Left forelimb (tissue), 1 donor: ENCODE measurements at places on chromosomes 7 and 10.

- DNase-seq: no peak
Observed at GRCh38 chr10:30656233-30656632, 26.7 kb upstream of the LYZL2 start.

- DNase-seq: no peak
Observed at GRCh38 chr7:135877805-135878204, 99.4 kb downstream of the MTPN start.

DNA sequence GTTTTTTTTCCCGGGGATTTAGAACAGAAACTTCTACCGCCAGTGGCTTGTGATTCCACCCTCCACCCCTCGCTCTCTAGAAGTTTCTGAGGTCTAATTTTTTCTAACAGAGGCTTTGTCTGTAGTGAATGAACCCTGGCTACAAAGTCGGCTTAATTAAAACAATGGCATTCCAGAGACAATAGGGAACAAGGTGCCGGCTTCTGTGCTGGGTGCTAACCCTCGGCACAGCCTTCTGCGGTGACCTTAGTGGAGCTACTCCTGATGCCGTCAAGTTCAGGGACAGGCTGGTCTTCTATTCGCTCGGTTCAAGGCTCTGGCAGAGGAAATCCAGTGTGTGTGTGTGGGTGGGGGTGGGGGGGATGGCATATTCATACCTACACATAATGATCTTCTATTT is 32.1 kb upstream of the ENO4 start:
- no peak for DNase-seq

GRCh38 chr7:98841179-98841997 is 28.4 kb downstream of the TMEM130 start:
- peak; percentile 74 for DNase-seq

DNA sequence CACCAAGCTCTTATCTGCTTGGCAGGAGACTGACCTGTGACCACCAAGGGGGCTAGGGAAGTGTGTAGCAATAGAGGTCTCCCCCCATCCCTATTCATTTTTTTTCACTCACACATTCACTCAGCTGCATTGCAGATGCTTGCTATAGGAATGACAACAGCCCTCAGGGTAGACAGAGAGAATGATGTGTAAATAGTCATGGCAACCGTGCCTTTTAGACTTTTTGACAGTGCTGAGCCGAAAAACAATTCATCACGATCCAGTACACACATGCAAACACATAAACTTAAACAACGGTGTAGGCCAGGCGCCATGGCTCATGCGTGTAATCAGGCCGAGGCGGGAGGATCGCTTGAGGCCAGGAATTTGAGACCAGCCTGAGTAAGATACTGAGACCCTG is 7.6 kb upstream of the ELN start:
- no peak for DNase-seq

GRCh38 chr10:102918817-102919245 is 737 bp downstream of the CNNM2 start:
- DNase-seq: peak; percentile 66

DNA sequence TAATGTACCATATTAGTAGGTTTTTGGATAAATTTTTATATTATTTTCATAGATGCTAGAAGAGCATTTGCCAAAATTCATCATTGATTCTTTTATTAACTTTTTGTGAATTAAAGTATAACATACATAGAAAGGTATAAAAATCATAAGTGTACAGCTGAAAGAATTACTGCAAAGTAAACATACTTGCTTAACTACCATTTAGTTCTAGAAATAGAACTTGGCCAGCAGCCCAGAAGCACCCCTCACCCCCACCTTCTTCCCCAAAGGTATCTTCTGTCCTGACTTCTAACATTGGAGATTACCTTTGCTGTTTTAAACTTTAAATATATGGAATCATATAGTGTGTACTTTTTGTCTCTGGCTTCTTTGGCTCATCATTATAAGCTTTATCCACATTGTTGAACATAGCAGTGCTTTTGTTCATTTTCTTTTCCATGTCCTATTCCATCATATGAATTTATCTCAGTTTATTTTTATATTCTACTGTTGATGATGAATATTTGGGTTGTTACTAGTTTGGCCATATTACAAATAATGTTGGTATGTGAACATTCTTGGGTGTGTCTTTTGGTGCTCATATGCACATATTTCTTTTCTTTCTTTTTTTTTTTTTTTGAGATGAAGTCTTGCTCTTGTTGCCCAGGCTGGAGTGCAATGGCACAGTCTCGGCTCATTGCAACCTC is 142.8 kb downstream of the ADK start:
- no peak for DNase-seq

- no peak for DNase-seq
Observed at GRCh38 chr10:114635797-114636550, 22.1 kb downstream of the ABLIM1 start.

- DNase-seq: no peak
Observed at GRCh38 chr10:103733045-103733419, 122.3 kb downstream of the SH3PXD2A start.

DNA sequence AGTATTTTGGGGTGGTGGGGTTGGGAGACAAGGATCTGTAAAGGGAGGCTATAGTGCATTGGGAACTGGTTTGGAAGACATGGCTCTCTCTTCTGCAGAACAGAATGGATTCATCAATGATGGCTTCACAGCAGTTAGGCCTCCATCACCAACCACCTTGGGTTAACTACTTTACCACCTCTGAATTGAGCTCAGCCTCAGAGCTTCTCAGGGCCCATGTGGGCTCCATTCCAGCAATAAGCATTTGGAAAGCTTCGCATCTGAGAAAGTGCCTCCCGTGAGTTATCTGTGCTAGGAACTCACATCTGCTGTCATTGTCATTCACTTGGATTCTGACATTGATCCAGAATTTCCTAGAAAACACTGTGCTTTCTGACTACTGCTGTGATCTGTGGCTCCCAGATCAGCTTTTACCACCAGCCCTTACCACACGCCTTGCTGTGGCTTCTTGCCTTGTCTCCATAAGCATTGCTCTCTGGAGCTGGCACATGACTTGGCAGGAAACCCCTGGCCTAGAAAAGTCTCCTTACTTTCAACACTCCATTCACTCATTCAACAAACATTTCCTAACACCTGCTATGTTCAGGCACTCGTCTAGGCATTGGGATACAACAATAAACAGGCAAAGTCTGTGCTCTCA is 70.7 kb upstream of the ADO start:
- DNase-seq: no peak

GRCh38 chr10:52213321-52213752 is 100.7 kb upstream of the DKK1 start:
- DNase-seq: no peak

- DNase-seq: no peak
Observed at GRCh38 chr7:93883917-93884345, 6.6 kb downstream of the TFPI2 start.

- no peak for DNase-seq
Observed at GRCh38 chr10:30160271-30160982, 101.0 kb upstream of the JCAD start.

GRCh38 chr7:17679458-17679857 is 260.8 kb downstream of the SNX13 start:
- no peak for DNase-seq

GRCh38 chr10:26970667-26971066 is 109.9 kb upstream of the ABI1 start:
- no peak for DNase-seq

DNA sequence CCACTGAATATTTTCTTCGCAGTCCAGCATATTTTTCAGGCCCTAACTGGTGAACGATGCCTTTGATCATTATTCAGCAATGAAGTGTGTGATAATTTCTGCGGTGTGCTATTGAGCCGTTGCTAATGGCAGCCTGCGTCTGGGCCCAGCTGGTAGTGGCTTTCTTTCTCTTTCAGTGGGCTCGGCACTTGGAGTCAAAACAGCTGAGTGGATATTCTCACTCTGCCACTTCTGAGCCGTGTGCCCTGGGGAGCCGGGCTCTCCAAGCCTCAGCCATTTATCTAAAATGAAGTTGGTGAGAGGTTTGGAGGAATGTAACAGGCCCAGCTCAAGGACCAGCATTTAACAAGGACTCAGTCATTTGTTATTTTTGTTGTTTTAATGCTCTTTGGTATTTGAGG is 87.5 kb upstream of the IFRD1 start:
- no peak for DNase-seq

GRCh38 chr7:91424371-91424770 is 160.1 kb downstream of the FZD1 start:
- no peak for DNase-seq

DNA sequence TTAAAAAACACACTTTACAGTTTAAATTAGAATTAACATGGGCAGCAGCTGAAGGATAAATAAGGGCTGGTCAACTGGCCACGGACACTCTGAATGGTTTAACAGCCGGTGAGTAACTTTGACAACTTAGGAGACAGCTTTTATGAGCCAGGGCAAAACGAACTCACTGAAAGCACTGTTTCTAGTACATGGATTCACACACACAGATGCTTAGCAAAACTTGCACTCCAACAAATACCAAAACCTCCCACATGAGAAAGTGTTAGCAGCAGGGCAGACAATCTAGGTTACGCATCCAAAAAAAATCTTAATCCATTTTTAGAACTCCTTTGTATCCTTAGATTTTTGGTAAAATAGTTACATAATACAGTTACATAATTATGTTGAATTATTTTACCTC is 486.4 kb downstream of the PHTF2 start:
- DNase-seq: no peak

- DNase-seq: peak; percentile 93
Observed at GRCh38 chr10:128125944-128126764, at the start of gene MKI67. TSS of gene MKI67 (minus strand) at chr10:128126423. CDS start at chr10:128125667, 756 bp downstream.

- DNase-seq: peak; percentile 86
Observed at GRCh38 chr10:30784897-30785605, 155.5 kb upstream of the LYZL2 start.

- no peak for DNase-seq
Observed at GRCh38 chr7:70810558-70811139, 321.3 kb upstream of the GALNT17 start.
